ENCODE measurements at places on chromosomes 12 and 14.
A peak's percentile ranks its signal among the peaks of the same experiment; 100 is the strongest.

- no peak for DNase-seq
Measured at GRCh38 chr12:128743916-128744315, 79.8 kb downstream of the SLC15A4 start.

DNA sequence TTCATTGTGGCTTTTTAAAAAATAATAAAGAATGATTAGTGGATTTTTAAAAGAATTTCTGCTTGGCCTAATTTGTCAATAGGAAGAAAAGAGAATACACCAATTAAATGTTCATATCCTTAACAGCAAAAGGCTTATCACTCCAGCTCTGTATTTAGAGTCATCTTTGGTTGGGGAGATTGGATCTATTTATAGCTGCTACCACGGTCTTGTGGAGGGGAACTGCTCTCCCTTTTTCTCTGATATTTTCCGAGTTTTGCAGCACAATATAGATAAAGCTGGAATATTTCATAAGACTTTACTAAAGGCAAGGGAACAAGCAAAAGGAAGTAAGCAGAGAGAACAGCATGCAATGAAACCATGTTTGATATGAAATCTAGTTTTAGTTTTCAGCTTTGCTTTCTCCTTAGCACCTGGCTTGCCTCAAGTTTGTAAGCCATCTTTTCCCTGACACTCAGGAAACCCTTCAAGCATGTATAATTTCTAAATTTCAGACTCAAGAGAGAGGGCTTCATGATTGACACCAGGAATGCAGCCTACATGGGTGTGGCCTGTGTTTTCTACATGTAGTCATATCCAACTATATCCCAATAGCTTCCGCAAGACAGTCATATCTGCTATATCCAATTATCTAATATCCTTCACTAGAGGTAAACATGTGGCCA is 35.2 kb downstream of the BRMS1L start:
- no peak for DNase-seq

DNA sequence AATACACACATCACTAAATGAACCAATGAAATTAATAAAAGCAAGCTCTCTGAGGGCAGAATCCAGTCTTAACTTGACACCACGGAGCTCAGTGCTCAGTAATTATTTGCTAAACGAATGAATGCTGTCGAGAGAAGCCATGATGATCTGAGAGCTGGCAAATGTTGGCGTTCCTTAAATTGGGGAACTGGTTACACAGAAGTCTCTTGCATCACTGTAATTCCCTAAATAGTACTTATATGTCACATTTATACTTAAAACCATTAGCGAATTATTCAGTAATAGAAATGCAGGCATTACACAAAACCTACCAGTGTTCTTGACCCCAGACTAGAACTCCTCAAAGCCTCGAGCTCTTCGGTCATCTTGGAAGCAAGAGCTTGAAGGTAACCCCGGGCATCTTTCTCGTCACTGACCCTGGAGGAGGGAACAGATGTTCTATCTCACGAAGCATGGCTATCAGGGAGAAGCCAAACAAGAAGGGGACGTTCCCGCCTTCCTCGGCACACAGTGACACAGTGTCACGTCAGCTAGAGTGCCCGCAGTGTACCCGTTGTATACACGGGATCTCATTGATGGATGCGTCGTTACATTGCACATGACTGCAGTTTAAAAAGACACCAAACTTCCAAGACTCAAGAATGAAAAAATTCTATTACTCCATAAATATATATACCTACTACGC is 43.6 kb downstream of the AMN start:
- no peak for DNase-seq

DNA sequence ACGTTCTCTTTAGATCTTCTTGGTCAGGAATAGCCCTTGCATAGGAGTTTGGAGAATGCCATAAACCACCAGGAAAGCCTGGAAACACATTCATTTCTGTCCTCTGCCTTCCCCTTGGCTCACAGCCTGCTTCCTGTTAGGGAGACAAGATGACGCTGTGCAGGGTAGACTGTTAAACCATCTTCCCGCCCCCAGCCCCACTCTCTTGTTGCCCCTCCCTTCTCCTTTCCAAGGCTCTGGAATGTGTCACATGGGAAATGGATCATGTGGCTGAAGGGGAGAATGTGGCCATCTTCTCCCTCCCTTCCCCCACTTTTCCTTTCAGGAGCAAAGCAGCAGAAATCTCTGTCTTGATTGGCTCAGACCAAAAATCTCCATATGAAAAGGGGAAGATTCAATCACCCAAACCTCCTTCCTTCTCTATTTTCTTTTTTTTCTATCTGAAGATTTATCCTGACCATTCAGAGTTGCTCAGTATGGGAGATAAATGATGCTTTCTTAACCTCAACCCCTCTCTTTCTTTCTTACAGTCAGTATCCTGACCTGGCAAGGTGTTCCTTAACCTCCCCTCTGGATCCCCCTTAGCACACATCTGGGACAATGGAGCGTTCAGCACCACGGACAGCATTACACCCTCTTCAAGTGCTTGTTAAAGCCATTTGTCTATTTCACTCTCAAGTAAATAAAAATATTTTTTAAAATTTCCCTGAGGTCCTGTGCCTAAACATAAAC is 11.4 kb downstream of the GPR19 start:
- peak; percentile 11 for DNase-seq

GRCh38 chr14:104558231-104559027 is 21.1 kb upstream of the C14orf180 start:
- DNase-seq, result no peak

- no peak for DNase-seq
Measured at GRCh38 chr14:98037831-98038230, 1234.2 kb downstream of the BCL11B start.

DNA sequence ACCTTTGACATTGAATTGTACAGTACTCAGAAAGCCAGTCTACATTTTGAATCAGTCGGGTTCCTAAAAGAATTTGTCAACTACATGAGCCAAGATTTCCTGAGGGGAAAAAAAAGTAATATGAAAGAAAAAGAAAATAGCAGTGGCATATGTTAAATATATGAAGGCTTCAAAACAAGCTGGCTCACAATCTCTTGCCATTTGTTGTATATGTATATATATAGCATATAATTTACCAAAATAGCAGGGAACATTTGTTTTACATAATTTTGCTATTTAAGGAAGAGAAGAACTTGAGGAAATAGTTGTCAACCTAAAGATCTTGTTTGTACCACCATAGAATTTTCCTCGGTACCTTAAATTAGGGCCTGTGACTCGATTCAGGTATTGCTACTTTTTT is 16.9 kb downstream of the SVOP start:
- no peak for DNase-seq
